ENCODE measurements at places on chromosomes 5 and 9.

GRCh38 chr9:127448112-127448805 lies 2.9 kb downstream of the RPL12 start:
- no peak for DNase-seq

- no peak for DNase-seq
These were observed 324.5 kb downstream of the SLIT3 start for GRCh38 chr5:168976311-168976970.

DNA sequence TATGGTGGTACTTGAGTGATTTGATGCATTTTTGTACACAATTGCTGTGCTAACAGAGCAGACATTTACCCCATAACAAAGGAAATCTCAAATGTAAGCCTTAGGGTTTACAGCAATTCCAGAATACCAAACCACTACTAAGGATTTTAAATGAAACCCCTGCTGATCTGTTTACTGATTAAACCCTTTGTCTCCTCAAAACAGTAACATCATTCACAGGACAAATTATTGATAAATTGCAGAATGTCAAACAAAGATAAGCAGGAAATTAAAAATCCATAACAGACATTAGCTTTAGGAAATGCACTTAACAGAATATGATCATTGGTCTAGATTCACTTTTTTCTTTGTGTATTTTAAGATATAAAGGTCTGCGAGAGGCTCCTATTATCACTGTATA lies 1016.4 kb upstream of the DMAC1 start:
- DNase-seq: no peak

DNA sequence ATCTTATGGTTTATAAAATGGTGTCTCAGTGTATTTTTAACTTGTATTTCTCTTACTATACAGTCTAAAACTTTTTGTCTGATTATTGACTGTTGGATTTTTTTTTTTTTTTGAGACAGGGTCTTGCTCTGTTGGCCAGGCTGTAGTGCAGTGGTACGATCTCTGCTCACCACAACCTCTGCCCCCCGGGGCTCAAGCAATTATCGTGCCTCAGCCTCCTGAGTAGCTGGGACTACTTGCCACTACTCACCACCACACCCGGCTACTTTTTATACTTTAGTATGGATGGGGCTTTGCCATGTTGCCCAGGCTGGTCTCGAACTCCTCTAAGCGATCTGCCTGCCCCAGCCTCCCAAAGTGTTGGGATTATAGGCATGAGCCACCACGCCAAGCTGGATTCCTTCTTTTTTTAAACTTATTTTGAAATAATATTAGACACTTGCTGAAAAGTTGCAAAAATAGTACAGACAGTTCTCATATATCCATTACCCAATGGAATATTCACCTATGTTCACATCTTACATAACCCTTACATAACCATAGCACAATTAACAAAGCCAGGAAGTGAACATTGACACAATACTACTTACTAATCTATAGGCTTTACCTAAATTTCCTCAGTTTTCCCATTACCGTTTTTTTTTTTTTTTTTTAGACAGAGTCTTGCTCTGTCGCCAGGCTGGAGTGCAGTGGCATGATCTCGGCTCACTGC lies 47.2 kb downstream of the STOM start:
- DNase-seq: no peak

DNA sequence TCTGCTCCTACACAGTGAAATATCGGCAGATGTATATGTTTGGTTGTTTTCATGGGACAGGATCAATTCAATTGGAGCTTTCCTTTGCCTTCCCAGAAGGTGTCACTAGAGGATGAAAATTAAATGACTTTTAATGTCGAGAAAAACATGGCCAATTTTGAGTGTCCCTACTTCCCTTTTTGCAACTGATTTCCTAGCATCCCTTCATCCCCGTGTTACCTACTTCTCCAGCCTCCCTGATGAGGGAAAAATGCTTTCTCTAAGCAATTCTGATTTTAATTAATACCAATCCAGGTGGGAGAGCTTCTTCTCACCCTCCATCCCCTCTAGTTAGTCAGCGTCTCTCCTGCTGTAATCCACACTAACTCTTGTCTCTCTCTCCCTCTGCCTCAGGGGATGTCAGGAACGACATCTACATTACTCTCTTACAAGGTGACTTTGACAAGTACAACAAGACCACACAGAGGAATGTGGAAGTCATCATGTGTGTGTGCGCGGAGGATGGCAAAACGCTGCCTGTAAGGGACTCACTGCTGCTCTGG lies 64.9 kb downstream of the DOCK2 start:
- DNase-seq: no peak

DNA sequence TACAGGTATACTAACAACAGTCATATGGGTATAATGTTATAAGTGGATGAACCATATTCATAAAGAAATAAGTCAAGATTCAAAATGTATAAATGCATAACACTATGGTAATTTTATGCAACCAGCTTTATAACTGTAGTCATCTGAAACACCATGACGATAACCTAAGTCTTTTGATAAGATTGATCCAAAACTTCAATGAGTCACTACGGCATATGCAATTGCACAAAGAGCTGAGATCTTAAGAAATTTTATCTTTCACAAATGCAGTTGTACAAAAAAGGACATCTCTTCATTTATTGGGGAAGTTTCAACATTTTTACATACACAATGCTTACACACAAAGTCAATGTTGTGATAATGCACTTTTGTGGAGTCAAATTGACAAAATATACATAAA lies 20.3 kb downstream of the FAM81B start:
- no peak for DNase-seq

DNA sequence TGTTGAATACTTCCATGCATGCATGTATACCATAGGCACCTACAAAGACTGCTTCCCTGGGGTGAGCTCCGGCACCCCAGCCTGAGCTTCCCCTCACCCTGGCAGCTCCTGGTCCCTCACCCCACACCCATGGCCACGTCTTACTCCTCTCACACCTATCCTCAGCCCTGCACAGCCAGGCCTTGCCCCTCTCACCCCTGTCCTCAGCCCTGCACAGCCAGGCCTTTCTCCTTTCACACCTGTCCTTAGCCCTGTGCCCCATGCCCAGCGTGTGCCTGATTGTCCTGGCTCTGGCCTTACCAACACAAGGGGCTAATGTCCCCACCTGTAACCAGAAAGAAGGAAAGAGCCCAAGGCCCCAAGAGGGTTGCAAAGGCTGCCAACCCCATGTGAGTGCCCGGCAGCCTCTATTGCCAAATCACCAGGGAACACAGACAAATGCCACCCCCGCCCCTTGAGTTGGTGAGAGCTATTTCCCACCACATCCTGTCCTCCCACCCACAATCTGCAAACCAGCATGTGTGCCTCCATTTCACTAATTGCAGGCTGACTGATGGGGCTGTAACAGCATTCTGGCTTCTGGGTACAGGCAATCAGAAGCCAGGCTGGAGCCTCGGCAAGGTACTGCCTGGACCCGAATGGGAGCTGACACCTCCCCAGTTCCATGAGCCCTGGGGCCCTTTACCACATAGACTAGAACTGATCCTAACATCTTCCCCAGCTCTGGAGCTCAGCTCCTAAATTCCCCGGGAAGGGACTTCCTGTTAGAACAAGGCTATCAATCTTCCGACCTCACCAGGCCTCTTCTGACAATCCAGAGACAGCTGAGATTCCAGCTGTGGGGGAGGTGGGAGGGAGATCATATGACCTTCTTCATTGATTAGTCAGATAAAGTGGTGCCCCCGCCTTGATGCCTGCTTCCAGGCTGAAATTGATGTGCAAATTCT lies 78.2 kb downstream of the FAM114A2 start:
- DNase-seq: no peak

DNA sequence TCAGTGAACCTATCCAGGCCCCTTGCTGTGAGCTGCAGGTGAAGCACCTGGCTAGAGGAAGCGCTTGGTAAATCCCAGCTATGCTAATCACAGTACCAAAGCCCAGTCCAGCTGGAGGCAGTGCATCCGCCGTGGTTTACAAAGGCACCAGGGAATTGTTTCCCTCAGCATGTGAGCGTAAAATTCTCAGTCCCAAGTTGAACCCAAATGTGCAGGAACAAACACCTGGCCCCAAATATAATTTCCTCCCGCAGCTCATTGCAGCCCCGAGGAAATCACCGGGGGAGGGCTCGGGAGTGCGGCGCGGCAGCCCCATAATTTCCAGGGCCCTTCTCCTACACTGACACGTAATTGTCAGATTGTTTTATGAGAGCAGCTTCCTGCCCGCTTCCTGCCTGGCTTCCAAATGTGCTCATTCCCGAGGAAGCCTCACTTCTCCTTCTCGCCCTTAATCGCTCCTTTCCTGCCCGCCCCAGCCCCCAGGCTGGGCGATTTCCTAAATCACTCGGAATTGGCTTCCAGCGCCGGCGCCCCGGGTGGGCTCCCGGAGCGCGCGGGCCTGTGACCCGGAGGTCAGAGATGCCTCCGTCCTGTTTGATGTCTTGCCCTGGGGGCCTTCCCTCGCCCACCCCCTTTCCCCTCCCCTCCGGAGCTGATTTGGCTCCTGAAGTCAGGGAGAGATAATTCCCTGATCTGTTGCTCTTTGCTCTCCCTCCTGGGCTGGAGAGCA lies 134.4 kb downstream of the FGF1 start:
- DNase-seq: no peak

GRCh38 chr9:128505414-128505765 lies 871 bp downstream of the GLE1 start:
- no peak for DNase-seq

DNA sequence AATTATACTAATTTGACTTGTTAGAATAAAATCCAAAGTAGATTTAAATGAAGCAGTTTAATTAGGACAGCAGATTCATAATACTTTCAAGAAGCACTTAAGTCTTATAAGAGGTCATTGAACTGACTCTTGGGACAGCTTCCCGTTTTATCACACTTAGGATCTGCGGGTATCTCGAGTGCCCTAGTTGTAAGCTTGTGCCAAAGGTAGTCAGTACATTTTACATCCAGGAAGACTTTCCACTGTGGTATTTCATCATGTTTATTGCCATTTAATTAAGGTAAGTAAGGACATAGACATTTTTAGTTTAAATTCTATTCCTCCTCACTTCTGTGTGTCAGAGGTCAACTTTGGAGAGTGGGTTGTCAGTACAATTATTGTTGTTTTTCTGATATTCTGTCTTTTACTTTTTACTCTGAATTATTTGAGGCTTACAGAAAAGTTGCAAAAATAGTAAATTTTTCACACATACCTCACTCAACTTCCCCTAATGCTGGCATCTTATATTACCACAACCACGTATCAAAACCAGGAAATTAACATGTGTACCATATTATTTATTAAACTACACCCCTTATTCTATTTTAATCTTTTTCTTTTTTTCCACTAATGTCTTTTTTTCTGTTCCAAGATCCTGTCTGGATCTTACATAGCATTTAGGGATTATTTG lies 7.5 kb upstream of the ZNF367 start:
- DNase-seq: no peak

GRCh38 chr5:59134471-59135163 lies 551.7 kb downstream of the RAB3C start:
- no peak for DNase-seq

- DNase-seq: peak; percentile 5
These were observed 16.0 kb upstream of the PUM3 start for GRCh38 chr9:2859776-2860379.

GRCh38 chr5:138316355-138316754 lies 15.2 kb downstream of the CDC25C start:
- DNase-seq: no peak

- DNase-seq: no peak
These were observed 273.4 kb downstream of the KCNN2 start for GRCh38 chr5:114634967-114635901.
